ENCODE measurements at places on chromosomes 12 and 14.

DNA sequence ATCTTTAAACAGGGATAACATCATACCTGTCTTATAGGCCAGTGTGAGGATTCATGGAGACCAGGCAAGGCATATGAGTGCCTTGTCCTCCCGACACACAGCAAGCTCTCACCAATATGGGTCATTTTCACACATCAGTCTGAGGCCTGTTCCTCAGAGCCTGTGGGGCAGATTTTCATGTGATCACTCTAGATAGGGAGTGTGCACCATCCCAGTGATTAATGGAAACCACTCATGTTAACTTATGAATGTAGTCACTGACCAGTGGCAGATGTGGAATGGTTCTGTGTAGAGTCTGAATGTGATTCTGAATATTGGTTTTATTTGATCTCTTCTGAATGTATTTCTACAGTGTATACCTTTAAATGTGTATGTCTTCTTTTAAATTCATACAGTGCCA is 219.7 kb upstream of the SFSWAP start:
- no peak for DNase-seq

DNA sequence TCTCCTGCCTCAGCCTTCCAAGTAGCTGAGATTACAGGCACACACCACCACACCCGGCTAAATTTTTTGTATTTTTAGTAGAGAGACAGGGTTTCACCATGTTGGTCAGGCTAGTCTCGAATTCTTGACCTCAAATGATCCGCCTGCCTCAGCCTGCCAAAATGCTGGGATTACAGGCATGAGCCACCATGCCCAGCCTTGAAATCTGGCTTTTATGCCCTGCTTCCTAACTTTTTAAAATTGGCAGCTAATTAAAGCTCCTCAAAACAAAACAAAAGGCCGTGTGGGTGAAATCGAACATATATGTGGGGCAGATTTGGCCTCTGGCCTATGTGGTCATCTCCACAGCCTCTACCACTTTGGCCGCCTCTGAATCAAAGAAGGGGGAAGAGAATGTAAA is 37.9 kb downstream of the KCTD10 start:
- no peak for DNase-seq

GRCh38 chr14:25122211-25122610 is 72.3 kb upstream of the STXBP6 start:
- no peak for DNase-seq

GRCh38 chr14:34693228-34693939 is 21.0 kb downstream of the CFL2 start:
- DNase-seq = no peak

DNA sequence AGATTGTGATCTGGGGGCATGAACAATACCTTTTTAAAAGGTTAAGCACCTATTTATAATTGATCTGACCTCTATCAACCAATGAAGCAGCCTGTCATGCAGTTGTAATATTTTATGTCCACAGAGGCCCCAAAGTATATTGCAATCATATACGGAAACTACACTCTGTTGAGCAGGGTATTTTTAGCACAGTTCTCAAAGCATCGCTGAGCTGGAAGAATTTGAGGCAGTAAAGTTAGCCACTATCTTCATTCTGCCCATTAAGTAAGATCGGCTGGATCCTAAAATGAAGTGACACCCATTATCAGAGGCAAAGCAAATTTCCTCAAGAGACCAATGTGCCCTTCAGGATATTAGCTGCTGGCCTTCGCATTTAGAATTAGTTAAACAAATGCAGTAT is 47.7 kb upstream of the GRIP1 start:
- no peak for DNase-seq

GRCh38 chr12:57069523-57069922 is 9.1 kb downstream of the NEMP1 start:
- peak; percentile 58 for DNase-seq

GRCh38 chr12:117507548-117507947 is 146.1 kb upstream of the NOS1 start:
- DNase-seq = peak; percentile 70

GRCh38 chr12:107099917-107100316 is 6.6 kb upstream of the CRY1 start:
- no peak for DNase-seq

GRCh38 chr14:42322531-42323284 is 716.0 kb downstream of the LRFN5 start:
- DNase-seq = no peak

DNA sequence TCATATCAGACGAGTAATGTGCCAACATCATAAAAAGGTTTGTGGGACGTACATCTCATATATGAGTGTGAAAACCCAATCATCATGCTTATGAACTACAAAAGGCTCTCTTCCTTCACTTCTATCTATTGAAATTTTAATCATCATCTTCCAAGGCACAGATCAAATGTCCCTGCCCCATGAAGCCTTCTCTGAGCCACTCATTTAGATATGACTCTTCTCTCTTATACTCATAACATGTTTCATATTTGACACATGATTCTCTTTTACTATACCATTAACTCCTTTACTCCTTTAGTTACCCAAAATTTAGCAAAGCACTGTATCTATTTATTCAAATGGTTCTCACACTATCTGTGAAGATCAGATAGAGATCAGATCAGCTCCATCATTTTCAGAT is 22.2 kb downstream of the RALGAPA1 start:
- DNase-seq = no peak

DNA sequence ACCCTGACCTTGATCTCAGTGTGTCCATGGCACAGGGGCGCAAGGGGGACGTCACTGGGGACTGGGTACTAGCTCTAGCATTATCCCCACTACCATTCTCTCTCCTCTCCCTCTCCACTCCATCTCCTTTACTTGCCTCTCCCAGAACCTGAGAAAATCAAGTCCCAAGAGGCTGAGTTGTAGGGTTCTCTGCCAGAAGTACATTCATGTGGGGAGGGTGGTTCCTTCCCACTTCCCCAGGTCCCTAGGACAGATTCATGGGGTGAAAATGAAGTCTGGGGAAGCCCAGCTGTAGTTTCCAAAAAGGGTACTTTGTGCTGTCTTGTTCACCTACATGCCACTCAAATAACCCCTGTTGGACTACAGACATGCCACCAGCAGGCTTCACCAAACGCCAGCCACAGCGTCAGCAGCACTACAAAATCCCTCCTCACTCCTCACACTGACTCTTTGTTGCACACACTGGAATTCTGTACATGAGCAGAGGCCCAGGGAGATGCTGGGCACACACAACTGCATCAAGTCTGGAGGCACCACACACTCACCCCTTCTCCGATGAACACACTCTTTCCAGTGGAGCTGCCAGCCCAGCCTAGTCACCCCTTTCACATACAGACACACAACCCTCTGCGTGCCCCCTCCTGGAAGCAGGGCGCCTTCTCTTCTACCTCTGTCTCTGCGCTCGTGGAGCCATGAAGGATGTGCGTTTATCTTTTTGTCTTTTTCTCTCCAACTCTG is 6.9 kb downstream of the RARG start:
- no peak for DNase-seq

GRCh38 chr14:84167026-84167425 is 1362.9 kb upstream of the FLRT2 start:
- no peak for DNase-seq

- DNase-seq = peak; percentile 25
These were observed 64.8 kb upstream of the E2F7 start for GRCh38 chr12:77130193-77130592.
